ENCODE measurements at places on chromosomes 6 and 20.

- DNase-seq: no peak
These were observed 53.1 kb downstream of the PHACTR1 start for GRCh38 chr6:12769556-12770256.

DNA sequence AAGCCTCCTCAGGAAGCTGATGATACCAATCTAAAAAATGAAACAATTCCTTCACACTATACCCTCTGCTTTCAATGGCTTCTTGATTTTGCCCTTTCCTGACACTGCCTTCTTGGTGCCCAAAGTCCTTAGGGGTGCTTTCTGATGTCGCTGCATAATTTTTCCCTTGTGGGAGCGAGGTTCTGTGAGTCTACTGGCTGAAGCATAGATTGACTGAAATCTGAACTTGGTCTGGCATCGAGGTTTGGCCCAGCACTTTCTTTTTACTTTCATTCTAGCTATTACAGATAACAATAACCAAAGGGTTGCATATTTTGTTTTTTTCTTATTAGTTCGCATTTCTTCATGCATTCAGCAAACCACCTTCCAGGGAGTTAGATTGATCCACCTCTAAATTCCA, 65.8 kb downstream of the E2F3 start:
- DNase-seq: no peak

DNA sequence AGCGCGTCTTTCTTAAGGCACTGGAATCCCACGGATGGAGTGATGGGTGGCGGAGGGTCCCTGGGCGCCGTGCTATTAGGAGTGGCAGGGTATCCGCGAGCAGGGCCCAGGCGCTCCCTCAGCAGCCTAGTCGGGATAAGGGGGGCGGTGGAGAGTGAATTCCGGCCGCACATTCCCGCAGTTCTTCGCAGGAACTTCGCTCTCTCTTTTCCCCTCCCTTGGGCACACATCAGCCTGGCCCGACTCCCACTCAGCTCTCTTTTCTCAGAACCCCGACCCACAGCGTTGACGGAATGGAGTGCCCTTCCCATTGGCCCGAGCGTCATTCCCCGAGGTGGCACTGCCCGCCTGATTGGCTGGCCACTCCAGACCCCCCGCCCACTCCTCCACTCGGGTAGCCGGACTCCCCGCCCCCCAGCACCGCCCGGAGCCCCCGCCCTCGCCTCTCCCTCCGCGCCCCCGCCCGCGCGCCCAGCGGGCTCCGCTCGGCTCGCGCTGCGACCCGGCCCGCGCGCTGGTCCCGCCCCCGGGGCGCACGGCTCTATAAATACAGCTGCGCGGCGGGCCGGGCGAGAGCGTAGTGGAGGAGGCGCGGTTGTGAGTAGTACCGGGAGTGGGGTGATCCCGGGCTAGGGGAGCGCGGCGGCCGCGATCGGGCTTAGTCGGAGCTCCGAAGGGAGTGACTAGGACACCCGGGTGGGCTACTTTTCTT, at the start of gene ID4:
TSS of gene ID4 (plus strand) at position 572 of the 712 bp plus-strand sequence. CDS start 385 bp downstream, outside the sequence.
- DNase-seq: no peak

- DNase-seq: no peak
These were observed 832.6 kb downstream of the QKI start for GRCh38 chr6:164247106-164247505.

DNA sequence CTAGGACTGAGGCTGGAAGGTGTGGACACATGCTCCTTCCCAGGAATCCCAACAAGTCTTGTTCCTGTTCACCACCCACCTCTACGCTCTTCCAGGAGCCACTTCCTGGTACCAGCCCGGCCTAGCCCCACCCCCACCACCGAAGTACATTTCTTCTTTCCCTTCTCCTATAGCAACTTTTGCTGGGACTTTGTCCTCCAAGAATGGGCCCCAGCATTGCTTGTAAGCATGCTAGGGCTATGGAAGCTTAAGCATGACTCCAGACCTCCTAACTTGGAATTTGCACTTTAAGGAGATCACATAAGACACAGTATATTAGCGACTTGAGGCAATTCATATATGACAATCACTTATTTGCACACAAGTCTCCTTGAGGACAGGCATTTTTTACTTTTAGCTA, 462.0 kb upstream of the ARID1B start:
- no peak for DNase-seq

- DNase-seq: no peak
These were observed 22.8 kb upstream of the KHDC1 start for GRCh38 chr6:73285674-73286283.

DNA sequence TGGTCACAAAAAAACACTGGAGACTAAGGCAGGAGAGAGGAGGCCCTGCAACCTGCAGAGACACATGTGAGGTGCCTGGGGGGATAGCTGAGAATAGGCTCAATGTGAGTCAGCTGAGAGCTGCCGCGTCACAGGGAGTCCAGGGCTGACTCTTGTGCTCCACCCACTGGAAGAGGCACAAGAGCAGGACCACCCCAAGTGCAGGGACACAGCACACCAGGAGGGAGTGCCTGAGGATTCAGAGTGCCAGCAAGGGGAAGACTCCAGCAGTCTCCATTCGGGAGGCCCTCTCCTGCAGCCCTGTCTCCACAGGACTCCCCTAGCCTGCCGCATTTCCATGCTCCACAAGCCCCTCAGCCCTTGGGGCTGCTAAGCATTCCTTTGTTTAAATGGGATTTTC, 105.5 kb downstream of the HUS1B start:
- peak; percentile 67 for DNase-seq

GRCh38 chr6:163876391-163876790, 461.9 kb downstream of the QKI start:
- no peak for DNase-seq

- no peak for DNase-seq
These were observed 22.0 kb downstream of the FAM8A1 start for GRCh38 chr6:17622144-17622543.

GRCh38 chr20:36471885-36472636, 69.3 kb upstream of the MYL9 start:
- DNase-seq: no peak

DNA sequence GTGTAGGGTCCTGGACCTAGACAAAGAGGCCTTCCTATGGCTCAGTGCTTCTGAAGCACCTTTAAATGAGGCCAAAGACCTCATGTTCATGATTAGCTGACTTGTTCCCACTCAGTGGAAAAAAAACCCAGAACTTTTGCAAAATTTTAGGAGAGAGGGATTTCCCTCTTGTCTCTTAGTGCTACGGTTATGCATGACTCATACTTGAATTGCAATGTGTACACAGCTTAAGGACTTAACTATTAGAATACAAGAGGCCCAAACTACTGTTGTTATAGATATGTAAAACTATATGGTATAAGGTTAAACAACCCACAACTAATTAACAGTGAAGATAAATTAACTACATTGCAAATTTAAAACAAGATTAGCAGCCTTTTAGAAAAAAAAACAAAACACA, 32.3 kb upstream of the HLA-A start:
- no peak for DNase-seq

- no peak for DNase-seq
These were observed 38.0 kb upstream of the GMPR start for GRCh38 chr6:16200321-16200883.

DNA sequence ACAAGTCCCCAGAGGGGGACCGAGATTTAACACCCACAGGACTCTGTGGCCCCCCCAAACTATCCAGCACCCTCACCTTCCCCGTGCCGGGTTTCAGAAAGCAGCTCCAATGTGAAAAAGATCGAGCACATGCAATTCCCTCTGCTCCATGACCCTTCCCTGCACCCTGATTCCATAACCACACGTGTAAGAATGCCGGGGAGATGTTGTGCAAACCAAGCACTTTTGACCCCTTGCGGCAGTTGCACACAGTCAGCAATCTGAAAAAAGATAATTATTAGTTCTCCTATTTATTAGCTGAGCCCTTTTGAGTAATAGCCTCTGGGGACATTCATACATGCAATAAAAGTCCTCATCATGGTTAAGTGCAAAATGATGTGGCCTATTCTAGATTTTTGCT, 13.0 kb downstream of the FOXQ1 start:
- no peak for DNase-seq

GRCh38 chr20:694496-694895, 18.9 kb upstream of the SCRT2 start:
- no peak for DNase-seq

DNA sequence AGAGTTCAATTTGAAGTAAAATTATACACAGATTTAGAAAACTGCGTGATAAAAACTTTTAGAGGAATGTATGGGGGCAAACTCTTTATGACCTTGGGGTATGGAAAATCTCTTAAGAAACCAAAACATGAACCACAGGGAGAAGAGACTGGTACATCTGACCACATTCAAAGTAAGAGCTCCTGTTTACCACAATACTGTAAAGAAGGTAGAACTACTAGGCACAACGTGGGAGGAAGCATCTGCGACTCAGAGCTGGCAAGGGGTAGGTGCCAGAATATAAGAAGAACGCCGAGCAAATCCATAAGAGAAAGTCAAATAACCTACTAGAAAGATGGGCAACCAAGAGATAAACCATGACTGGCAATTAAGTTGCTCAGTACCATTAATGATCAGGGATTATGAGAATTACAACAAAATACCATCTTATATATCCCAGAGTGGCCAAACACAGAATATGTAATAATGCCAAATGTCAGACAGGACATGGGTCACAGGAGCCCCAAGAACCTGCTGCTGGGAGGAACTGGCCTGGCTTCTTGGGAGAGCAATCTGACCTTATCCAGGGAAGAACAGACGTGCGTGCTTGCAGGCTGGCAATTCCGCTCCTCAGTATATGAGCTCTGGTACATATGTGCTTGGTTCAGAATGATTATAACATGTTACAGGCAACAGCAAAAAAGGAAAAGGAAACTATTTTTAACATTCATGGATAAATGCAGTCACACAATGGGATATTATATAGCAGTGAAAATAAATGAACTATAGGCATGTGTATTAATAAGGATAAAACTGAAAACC, 50.2 kb downstream of the INSM1 start:
- DNase-seq: no peak

- DNase-seq: no peak
These were observed 147.2 kb downstream of the VEGFA start for GRCh38 chr6:43916924-43917877.

DNA sequence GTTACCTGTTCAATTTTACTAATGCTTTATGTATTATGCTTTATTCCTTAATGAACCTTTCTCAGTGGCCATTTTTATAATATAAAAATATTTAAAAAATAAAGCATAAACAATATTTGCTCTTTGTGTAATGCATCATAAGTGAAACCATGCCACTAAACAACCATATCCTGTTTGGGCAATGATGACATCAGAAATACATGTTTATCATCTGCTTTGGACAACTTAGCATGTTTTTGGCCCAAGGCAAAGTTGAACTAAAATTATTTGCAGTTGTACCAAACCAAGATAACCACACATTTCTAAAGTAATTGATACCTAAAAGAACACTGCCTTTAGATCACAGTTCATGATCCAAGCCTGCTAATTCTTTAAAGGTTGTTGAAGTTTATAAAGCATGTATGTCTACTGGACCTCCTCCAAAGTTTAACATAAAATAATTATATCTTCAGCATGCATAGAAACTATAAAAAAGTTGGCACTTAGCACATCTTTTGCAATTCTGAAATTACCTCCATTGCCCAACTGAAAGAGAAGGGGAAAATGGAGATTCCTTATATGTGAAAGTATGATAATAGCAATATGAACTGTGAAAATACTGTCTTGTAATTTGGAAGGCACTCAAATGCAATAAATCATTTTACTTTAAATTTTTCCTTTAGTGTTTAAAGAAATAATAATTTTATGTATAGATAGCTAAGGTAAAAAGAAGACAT, 325.6 kb upstream of the RUNX2 start:
- no peak for DNase-seq

DNA sequence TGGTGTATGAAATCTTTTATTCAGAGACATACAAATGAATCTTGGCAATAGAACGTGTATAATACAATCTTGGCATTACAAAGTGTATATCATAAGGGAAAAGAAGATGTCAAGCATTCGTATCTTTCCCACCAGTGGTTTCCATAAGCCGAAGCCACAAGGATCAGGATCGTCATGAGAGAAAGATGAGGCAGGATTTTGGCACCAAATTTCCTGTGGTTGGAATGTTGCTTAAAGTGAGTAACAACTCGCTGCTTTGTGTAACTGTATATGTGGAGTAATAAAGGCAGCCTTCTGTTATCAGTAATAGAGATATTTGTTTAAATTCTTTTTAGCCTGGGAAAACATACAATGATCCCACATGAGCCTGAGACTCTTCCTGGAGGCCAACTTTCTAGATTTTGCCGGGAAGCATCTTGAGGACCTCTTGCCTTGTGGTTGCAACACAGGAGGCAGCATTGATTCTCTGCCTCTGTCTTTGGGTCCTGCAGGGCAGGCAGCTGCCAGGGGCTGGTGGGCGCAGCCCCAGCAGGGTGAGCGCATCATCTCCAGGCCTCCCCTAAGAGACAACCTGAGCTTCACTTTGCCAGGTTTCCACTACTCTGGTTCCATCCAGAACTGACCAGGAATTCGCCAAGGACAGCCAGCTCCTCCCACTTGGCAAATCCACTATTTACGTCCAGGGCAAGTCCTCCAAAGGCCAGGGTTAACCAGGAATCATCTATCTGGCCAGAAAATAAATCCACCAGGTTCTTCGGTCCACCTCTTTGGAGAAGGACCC, 230.9 kb upstream of the SULF2 start:
- no peak for DNase-seq

GRCh38 chr6:118639054-118639964, 12.1 kb downstream of the CEP85L start:
- no peak for DNase-seq

DNA sequence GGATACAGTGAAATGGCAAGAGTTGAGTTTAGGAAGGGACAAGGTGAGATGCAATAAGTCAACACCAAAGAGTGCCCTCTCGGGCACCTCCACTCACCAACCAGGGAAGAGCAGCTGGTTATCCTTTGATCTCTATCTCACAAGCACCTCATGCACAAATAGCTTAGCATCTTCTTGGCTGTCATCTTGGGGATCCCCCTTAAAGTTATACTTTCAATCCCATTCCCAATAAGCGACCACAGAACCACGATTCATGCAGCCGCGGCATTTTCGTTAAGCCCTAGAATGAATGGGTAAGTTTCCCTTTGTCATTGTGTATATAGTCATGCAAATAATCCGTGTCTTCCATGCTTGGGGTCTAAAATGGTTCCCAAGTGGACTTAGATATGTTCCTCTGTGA, 73.5 kb downstream of the ADTRP start:
- DNase-seq: no peak
